ENCODE measurements at places on chromosomes 11 and 22.

DNA sequence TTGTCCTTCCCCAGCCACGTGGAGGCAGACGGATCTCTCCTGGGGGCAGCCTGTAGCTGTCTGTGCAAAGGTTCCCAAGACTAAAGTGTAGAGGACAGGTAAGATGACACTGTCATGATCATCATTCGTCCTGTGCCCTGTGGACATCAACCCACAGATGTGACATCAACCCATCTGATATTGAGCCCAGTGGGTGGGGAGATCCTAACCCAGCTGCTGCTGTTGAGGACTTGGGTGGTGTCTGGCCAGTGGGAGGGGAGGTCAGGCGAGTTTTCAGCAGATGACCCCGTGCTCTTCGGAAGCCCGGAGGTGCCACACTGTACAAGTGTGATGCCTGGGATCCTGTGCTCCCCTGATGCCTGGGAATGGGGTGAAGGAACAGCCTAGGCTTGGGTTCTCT is 1.2 kb upstream of the GAL start:
- DNase-seq, result no peak

DNA sequence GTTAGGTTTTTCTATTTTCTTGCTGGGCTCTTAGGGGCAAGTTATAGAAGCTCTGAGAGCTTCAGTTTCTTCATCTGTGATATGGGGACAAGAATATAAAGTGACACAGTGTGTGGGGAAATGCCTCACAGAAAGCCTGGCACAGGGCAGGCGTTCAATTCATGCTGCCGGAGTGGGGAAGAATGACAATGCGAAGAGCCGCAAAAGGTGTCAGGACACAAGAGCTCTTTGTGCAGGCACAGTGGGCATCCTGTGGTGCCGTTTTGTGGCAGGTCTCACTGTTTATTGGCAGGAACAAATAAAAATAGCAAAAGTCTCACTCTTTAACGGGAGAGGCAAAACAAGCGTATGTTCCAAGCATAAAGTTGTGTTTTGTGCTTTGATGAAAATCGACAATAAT is 112.1 kb downstream of the TIMP3 start:
- DNase-seq, result no peak

DNA sequence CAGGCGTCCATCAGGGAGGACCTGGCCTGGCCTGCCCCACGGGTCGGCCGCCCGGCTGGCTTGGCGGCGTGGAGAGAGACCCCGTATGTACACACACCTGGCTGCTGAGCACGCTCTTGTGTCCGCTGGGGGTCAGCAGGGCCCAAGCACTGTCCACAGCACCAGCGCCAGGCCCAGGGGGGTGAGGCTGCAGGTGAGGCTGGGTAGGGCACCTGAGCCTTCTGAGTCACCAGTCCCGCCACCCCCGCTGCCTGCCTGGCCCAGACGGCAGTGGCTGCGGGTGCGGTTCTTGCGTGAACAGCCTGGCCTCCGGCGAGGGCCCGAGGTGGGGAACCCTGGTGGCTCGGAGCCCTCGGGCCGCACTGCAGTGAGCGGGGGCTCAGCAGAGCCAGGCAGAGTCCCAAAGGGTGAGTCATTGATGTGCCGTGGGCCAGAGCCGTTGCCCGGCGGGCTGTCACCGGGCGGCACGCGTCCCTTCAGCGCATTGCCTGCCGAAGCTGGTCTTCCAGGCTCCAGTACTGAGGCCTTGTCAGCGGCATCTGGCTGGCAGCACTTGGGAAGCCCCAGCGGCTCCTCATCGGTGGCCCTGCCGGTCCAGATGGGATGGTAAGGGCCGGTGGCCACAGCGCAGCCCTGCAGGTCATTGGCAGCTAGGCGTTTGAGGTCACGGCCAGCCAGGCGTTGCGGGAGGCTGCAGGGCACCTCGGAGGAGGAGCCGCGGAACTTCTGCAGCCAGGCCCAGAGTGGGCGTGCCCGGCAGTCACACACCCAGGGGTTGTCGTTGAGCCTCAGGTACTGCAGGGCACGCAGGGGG is 26.3 kb downstream of the RTN4R start:
- DNase-seq, result no peak

DNA sequence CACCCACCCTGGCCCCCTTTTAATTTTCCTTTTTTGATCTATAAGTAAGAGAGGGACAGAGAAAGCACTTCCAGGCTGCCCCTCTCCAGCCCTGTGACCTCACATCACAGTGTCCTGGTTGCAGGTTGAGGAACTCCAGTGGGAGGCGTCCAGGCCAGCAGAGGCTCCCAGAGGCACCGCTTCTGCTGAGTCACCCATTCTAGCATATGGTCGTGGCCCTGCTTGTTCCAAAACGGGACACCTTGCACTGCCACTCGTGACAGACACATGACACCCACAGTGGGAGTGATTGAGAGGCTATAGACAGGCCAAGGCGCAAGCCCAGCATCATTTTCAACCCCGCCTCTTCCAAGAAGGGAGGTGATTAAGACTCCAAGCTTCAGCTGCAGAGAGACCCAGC is 16.0 kb upstream of the TMPRSS4 start:
- no peak for DNase-seq

DNA sequence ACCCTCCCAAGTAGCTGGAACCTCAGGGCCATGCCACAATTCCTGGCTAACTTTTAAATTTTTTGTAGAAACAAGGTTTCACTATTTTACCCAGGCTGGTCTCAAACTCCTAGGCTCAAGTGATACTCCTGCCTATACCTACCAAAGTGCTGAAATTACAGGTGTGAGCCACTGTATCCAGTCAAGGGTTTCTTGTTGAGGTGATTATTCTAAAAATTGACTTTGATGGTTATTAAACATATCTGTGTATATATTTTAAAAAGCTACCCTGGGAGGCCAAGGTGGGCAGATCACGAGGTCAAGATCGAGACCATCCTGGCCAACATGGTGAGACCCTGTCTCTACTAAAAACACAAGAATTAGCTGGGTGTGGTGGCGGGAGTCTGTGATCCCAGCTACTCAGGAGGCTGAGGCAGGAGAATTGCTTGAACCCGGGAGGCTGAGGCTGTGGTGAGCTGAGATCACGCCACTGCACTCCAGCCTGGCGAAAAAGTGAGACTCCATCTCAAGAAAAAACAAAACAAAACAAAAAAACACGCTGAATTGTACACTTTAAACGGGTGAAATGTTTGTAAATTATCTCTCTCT is 27.1 kb downstream of the MAPK1 start:
- no peak for DNase-seq

GRCh38 chr22:45064313-45065278 is 54.8 kb upstream of the PHF21B start:
- peak; percentile 74 for DNase-seq

- no peak for DNase-seq
Observed at GRCh38 chr11:111671383-111671782, 69.1 kb downstream of the SIK2 start.

GRCh38 chr11:95925011-95925410 is 1.1 kb upstream of the MTMR2 start:
- DNase-seq, result no peak

DNA sequence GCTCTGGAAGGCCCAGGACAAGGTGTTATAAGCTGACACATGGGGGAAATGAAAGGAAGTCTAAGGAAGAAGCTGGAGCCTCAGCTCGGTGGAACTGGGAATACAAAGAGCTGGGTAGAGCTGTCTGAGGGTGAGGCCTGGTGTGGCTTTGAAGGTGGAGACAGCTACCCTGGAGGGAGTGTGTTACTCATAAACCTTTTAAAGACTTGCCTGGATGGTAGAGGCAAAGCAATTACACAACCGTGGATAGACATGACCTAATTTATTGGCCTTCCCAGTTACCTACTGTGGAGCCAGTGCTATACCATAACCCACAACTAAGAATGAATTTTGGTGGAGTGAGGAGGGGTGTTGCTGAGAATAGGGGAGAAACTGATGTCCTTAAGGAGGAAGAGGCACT is 22.6 kb downstream of the EXPH5 start:
- DNase-seq, result no peak

GRCh38 chr11:115963156-115963555 is 458.9 kb upstream of the CADM1 start:
- DNase-seq, result no peak

DNA sequence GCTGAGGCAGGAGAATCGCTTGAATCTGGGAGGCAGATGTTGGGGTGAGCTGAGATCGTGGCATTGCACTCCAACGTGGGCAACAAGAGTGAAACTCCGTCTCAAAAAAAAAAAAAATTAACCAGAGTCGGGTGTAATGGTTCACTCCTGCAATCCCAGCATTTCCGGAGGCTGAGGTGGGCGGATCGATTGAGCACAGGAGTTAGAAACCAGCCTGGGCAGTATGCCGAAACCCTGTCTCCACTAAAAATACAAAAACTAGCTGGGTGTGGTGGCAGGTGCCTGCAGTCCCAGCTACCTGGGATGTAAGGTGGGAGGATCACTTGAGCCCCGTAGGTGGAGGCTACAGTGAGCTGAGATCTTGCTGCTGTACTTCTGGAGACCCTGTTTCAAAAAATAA is 1.5 kb downstream of the RANGAP1 start:
- no peak for DNase-seq

Measured in stimulated activated CD4-positive, alpha-beta T cell treated with anti-CD3 and anti-CD28 coated beads, Interleukin-4, amount 100 ng/mL, for 24 hours (primary cell).